NCI-H1436 treated with DMSO at 0.1 percent for 48 hours (cell line): ENCODE measurements at places on chromosomes 1 and 21.

GRCh38 chr1:9024837-9025236, 1.4 kb downstream of the SLC2A7 start:
- DNase-seq: no peak

- DNase-seq: no peak
Observed at GRCh38 chr1:155966135-155966534, 12.2 kb downstream of the ARHGEF2 start.

GRCh38 chr1:81358151-81358550, 442.6 kb upstream of the ADGRL2 start:
- no peak for DNase-seq

DNA sequence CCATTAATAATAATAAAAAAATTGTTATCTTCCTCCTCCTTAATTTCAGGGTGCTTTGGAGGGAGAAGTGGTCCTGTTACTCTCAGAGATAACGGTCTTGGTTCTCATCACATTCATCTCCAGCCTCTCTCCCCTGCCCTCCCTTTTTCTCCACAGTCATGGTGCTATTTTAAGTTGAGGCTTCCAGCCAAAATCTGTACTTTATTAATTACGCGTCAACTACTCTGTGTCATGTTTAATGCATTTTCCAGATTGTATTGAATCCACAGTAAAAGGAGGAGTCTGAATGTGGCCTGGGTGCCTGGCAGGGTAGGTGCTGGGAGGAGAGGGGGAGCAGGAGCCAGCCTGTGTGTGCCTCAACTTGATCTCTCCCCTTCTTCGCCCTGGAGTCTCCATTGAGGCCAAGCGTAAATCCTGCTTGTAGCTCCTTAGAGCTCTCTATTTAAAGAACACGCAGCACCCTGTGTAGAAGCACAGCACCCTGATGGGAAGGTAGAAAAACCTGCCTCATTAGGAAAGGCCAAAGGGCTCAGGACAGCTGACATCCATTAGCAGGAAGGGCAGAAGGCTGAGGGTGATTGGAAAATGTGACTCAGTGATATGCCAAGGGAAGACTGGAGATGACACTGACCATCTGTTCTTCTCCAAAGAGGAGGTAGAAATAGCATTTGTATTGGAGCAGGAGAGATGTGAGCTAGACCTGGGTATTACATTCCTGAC, 82.4 kb downstream of the PLXNA2 start:
- no peak for DNase-seq
